Esophagus squamous epithelium (tissue), 5 donors: ENCODE measurements at places on chromosomes 4 and X.

DNA sequence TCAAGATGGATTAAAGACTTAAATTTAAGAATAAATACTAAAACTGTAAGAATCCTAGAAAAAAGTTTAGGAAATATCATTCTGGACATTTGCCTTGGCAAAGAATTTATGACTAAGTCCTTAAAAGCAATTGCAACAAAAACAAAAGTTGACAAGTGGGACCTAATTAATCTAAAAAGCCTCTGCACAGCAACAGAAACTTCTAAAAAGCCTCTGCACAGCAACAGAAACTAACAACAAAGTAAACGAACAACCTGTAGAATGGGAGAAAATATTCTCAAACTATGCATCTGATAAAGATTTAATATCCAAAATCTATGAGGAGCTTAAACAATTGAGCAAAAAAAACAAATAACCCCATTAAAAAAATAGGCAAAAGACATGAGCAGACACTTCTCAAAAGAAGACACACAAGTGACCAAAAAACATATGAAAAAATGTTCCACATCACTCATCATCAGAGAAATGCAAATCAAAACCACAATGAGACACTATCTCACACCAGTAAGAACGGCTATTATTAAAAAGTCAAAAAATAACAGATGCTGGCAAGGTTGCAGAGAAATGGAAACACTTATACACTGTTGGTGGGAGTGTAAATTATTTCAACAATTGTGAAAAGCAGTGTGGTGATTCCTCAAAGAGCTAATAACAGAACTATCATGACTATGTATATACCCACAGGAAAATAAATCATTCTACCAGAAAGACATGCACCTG, 5.5 kb upstream of the OPRPN start:
- DNase-seq, result no peak

- no peak for DNase-seq
Measured at GRCh38 chrX:130211415-130212186, 39.8 kb downstream of the RAB33A start.

DNA sequence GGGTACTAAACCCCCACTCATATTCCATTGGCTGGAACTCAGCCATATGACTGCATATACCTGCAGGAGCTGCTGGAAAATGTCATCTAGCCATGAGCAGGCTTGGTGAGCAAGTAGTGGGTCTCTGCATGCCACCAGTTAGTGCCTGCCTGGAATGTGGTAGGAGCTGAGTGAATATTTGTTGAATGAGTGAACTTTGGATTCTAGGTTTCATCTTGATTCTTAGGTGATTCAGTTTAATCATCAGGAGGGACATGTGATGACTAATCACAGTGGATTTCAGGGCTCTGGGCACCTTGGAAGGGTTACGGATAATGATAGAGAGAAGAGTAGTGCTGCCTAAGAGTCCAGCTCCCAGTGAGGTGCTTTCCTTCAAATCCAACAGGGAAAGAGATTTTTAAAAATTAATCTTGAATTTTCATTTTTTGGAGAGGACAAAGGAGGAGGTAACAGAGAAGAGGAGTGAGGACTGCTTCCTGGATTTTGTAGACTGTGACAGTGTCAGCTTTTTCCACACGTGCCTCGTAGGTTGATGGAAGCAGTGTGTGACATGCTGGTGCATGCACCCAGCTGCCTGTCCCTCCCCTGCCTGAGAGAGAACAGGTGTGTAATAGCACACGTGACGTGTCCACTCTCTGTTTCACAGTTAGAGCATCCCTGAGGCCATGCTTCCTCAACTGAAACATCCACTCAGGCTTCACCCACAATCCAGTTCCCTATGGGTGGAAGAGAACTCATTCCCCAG, 30.4 kb downstream of the NHS start:
- no peak for DNase-seq

- no peak for DNase-seq
Measured at GRCh38 chr4:101254776-101255175, 92.5 kb downstream of the PPP3CA start.

DNA sequence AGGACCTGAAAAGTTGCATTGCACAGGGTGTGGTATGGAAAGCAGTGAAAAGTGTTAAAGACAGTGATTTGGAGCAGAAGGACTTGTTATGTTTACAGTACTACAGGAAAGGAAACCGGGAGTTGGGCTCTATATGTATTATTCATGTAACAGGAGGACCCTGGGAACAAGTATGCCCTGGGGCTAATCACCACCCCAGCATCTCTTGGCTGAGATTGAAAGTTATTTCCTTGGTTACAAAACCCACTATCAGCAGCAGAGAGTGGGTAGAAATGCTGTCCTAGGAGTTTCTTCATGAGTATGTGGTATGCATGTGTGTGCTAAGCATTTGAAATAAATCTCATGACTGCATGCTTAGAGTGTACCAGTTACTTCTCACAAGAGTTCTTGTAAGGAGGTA, 46.9 kb downstream of the STK32B start:
- no peak for DNase-seq

DNA sequence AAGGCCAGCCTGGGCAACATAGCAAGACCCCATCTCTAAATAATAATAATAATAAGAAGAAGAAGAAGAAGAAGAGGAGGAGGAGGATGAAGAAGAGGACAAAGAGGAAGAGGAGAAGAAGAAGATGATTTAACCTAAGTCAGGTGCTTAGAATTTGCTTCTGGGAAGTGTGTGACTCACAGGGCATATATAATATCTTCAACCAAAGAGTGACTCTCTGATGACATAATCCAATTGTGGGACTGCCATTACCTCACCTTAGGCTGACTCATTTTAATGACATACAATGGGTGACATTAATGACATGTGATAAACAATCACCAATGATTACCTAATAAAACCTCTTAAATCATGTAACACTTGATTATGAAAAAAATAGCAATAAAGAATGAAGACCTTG, 32.7 kb upstream of the MBTPS2 start:
- DNase-seq, result no peak

- no peak for DNase-seq
Measured at GRCh38 chr4:27720010-27720766, 859.5 kb downstream of the STIM2 start.

DNA sequence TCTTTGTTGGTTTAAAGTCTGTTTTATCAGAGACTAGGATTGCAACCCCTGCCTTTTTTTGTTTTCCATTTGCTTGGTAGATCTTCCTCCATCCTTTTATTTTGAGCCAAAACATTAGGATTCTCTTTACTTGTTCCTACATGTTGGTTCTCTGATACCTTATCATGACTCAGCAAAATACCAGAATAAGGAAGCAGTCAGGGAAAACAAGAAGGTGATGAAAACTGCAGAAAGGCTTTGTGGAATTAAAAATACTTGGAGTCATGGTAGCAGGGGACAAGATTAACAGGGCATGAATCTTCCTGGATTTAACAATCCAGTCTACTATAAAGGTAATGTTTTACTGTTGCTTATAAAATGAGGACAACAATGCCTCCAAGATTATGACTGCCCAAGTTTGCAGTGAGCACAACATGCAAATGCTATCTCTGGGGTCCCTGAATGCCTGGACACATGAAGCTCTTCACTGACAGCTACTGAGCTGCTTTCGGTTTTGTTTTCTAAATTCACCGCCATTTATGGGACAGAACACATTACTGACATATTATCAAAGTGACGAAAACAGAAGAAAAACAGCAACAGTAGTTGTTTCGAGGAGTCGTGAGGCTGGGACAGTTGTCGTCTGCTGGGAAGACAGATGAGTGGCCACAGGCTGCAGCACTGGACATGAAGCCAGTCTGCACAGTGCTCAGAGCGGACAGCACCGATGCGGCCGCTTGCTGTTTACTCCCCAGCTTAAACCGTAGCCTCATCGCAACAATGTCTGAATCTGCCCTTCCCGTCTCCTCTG, 174.5 kb upstream of the DKK2 start:
- no peak for DNase-seq

- DNase-seq, result no peak
Measured at GRCh38 chr4:66160606-66161005, 490.3 kb upstream of the EPHA5 start.

DNA sequence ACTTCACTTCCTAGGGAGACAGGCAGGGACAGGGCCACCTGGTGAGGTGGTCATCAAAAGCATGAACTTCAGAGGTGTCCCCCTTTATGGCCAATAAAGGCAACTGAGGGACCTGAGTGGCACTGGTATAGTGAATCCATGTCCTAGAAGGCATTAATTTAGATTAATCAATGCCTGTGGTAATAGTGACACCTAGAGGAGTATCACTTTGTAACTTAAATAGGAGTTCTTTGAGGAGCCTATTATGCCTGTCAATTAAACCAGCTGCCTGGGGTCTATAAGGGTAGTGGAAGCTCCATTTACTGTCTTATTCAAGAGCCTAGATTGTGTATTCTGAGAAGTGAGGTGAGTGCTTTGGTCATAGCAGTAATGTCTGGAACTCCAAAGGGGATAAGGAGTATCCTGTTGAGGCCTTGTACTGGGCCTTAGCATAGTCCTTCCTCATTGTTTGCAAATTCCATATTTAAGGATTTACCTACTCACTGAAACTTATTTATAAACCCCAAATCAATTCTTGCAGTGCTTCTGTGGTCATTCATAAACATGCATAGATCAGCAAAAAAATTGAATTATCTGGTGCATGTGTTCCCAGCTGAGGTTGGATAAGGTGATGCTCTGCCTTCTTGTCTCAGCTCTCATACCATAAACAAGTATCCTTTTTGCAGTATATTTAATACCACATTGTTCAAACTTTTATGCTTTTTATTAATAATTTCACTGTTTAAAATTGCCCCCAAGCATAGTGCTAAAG, 213.8 kb upstream of the RADX start:
- no peak for DNase-seq

DNA sequence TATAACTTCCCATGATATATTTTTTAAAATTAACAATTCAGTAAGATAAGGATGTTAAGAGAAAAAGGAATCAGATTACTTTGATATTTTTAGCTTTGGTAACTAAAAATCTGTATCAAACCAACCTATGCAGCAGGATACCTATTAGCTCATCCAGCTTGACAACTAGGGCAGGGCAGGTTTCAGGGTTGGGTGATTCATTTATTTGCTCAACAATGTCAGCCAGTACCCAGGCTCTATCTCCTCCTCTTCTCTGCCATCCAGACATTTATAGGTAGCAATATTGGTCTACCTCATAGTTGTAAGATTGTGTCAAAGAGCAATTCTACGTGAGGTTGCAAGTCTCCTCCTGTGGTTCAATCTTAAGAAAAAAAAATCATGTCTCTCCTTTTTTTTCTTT, 421.9 kb downstream of the ANKRD50 start:
- DNase-seq, result no peak

- no peak for DNase-seq
Measured at GRCh38 chrX:110657073-110657472, 138.5 kb downstream of the CHRDL1 start.
